ENCODE measurements at places on chromosomes 4 and X. TPM values are rescaled to one million over a fixed set of nuclear protein-coding genes. Genes with fewer than 3 reads are reported as not detected.

The PAK3 gene
- 1.4 TPM for total RNA-seq

The CYTL1 gene
- total RNA-seq, result not detected

The EVC2 gene
- 2.2 TPM for total RNA-seq

The TBX22 gene
- total RNA-seq, result not detected

The PABPC1L2A gene
- not detected for total RNA-seq

The SSX2 gene
- total RNA-seq, result not detected

The TMPRSS11D gene
- not detected for total RNA-seq

The LUZP4 gene
- not detected for total RNA-seq

The HTN1 gene
- not detected for total RNA-seq

The ADAM29 gene
- not detected for total RNA-seq

The GAGE12F gene
- not detected for total RNA-seq

The RAB9A gene
- 16.8 TPM for total RNA-seq

The TGIF2LX gene
- not detected for total RNA-seq

The GAGE13 gene
- not detected for total RNA-seq

Measured in activated CD4-positive, alpha-beta memory T cell treated with anti-CD3 and anti-CD28 coated beads, Interleukin-2, amount 10 ng/mL, durations not matched to agents 7 days and 5 days (primary cell).